NCI-H69 (cell line): ENCODE measurements at places on chromosomes 4 and X.

GRCh38 chr4:44663539-44664263, 12.3 kb upstream of the YIPF7 start:
- DNase-seq: no peak

DNA sequence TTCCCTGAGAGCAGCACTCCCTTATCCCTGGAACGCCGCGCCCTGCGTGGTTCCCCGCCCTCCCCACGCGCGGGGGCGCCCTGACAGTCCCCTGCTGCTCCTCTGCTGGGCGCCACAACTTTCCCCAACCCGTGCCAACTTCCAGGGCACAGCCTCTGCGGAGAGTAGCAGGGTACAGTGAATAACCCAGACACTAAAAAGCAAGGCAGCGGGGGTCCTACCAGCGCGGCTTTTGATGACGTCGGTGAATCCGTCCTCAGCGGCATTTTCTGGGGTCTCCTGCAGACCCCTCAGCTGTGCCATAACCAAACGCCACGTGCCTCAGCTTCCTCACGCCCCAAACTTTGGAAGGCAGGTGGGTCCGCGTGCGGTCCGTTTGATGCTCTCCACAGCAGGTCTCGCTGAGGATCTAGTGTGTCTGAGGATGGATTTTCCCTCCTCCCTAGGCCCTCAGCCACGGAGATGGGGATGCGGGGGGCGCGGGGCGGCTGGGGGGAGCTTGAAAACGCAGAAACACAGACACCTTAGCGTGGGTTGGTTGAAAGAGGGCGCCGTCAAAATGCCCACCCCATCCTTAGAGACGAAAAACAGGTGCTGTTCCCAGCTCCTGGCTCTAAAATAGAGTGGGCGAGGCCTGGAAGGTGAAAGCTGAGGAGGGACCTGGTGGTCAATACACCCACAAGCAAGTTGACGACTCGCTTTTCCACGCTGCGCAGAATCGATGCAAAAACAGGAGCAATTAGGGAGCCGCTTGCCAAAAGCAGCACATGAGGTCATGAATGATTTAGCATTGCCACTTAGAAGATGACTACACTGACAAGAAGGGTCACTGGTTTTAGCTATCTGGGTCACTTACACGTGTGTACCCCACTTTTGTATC, 405.6 kb downstream of the FAM47A start:
- peak; percentile 23 for DNase-seq

DNA sequence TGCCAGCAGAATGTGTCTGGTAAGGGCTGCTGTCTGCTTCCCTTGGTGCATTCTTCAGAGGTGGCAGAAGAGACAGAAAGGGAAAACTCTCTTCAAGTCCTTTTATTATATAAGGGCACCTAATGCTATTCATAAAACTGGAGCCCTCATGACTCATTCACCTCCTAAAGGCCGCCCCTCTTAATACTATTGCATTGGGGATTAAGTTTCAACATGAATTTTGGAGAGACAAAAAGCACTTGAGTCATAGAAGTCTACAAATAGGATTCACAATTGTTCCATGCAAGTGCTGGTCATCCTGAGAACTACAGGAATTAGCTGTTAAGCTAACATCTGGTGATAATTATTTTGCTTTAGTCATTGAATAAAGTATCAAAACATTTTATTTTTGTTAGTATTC, 349.5 kb downstream of the HS3ST1 start:
- DNase-seq: peak; percentile 38

- DNase-seq: peak; percentile 1
Observed at GRCh38 chrX:28058901-28059300, 77.7 kb upstream of the DCAF8L1 start.

DNA sequence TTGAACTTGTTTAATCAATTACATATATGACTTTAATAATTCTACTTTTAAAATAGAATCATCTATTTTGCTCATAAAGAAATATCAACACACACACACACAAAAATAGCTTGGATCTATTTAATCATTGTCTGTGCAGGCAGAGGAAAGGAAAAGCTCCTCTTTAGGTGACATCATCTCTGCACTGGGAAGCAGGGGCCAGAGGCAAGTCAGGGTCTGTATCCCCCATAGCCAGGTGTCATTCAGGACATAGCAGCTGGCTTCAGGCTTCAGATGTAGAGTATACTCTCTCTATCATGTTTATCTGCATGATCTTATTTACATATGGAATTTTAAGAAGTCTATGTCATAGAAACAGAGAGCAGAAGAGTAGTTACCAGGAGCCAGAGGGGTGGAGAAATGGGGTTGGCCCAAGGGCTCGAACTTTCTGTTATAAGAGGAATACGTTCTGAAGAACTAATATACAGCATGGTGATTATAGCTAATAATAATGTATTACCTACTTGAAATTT, 110.4 kb upstream of the LDB2 start:
- no peak for DNase-seq

DNA sequence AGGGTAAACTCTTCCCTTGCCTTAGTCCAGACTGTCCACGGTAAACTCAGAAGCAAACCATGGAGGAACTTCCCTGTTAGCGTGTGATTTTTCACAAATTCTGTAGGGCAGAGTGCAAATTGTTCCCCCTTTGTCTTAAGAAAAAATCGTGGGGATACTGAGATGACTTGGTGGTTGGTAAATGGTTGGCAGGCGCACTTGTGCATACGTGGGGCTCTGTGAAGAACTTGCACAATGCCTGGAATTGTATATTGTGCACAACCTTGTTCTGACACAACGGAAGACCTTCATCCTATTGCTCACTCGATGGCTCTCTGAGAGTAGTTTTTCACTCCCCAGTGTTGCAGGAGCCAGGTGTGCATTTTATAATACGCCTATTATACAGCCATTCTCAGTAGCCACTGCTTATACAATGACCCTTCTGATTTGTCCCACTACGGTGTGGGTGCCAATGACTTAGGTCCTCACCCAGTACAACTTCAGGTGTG, 150.0 kb downstream of the SPRY1 start:
- no peak for DNase-seq

GRCh38 chrX:906586-906985, 276.0 kb downstream of the SHOX start:
- DNase-seq: no peak

DNA sequence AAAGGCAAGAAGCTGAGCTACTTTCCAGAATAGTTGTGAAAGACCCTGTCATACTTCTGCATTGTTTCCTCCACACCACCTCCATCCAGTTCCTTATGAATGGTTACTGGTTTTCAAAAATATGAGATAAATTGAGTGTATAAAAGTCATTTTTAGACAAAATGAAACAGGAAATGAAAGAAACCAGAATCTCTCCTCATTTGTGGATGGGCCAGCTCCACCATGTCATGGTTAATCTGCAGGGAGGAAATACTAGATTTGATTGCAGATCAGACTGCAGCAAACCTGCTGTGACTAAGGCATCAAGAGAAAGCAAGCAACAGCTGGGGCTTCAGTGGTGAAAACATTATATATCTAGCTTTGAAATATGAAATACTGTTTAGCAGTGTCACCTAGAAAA, 23.8 kb downstream of the F9 start:
- no peak for DNase-seq

- DNase-seq: no peak
Observed at GRCh38 chrX:47697181-47697580, 38.2 kb upstream of the UXT start.

- no peak for DNase-seq
Observed at GRCh38 chr4:44738615-44739014, 12.3 kb upstream of the GNPDA2 start.

DNA sequence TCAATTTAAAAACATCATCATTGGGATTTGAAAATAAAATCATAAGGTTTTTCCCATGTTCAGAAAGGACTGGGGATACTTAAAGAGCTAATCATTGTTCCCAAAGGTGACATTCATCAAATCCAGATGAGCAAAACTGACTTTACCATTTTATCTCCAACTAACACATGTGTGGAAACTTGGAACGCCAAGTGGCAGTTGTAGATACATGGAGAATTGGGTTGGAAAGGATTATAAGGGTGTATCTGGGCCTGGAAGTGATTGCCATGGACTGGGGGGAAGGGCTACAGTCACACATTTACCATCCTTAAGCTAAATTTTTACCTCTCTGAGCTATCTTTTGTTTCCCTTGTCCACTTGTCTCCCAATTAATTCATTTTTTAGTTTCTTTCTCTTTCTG, 203.4 kb downstream of the SLC39A8 start:
- no peak for DNase-seq

DNA sequence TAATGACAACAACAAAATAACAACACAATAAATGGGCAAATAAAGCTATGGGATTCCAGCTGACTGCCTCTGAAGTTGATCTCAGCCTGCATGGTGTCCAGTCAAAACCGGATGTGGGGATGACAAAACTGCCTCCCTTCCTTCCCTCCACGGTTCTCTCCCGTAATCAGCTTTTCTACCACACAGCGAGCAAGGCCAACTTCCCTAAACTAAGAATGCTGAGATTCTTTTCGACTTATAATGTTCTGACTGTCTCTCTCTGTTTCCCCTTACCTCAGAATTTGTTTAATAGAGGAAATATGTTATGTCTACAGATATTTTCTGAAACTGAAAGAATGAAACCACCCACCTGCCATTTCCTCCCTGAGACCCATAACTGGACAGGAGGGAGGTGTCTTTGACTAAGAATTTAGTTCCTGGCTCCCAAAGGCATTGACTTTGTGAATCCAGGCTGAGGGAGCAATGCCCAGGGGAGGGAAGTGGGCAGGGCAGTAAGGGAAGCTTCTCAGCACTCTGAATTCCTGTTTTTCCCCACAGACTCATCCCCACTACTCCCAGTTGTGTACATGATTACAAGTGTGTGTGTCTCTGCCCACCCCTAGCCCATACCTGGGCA, 1.0 kb upstream of the TLR1 start:
- no peak for DNase-seq

GRCh38 chrX:77450996-77451395, 3.8 kb downstream of the FGF16 start:
- no peak for DNase-seq

- DNase-seq: no peak
Observed at GRCh38 chr4:5717449-5718158, 6.6 kb downstream of the EVC start.

DNA sequence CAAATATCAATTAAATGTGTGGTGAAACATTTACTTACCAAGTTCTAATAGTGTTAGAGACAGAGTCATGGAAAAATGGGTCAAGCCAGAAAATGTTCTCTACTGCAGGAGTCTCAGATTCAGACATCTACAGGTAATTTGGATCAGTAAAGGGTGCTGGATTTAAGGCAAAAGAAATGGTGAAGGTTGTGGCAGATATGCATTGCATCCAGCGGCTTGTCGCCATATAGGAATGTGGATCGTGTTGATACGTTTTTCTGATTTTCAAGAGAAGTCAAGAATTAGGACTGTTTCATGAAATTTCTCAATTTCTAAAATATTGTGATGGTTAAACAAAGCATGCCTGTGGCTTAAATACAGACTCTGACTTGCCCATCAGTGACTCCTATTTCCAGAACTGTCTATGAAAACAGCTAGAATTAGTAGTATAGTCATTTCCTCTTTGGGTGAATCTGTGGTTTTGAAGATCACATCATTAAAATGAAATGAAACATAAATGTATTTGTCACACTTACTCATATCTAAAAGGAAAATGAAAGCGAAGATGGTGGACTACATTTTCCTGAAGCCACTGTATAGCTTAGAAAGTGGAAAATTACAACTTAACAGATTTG, 110.1 kb upstream of the VEGFC start:
- no peak for DNase-seq

DNA sequence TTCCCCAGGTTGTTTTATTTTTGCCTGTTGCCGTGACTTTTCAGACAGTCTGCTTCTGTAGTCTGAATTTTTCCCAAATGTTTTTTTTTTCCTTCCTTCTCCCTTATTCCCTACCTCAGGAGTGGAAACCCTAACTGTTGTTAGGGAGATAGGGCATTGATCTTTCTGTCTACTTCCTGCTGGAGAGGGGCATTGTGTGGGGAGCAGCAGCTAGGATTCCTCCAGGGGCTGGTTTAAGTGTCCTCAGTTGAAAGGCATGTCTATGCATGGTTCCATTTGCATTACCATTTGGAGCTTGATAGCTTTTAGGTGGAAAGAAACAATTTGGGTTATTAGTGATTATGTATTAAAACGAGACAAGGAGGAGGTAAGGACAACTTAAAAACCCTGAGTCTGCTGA, 383.9 kb downstream of the DCAF12L2 start:
- no peak for DNase-seq

- peak; percentile 99 for DNase-seq
Observed at GRCh38 chrX:125205133-125205917, 114.3 kb upstream of the TEX13C start.

DNA sequence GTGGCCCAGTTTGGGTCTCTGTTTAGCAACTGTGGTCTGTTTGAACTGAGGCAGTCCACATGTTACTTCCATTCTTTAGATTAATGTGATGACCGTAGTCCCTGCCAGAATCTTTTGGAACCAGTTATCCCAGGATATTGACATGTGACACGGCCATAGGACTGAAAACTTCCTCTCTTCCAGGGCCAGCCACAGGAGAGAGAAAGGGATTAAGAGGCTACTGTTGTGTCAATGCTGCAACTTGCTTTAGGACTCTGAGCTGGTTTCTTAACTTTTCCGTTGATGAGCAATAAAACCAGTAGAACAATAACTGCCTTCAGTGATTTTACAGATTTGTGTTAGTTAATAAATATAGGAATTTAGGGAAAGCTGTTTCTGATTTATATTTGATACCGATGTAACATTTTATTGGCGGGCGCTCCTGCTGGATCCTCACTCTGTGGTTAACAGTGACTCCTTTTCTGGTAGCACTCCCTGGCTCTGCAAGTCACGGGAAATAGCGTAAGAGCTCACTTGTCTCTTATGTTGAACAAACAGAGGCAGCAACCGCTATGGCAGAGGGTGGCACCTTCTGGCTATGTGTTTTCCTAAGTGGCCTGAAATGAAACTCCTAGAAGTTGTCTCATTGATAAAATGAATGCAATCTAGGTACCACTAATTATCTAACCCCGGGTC, 2.5 kb downstream of the TENM3 start:
- DNase-seq: peak; percentile 57

GRCh38 chr4:68349279-68349648, 626 bp downstream of the YTHDC1 start:
- peak; percentile 58 for DNase-seq

- DNase-seq: peak; percentile 38
Observed at GRCh38 chrX:129540722-129541184, 694 bp downstream of the OCRL start.

DNA sequence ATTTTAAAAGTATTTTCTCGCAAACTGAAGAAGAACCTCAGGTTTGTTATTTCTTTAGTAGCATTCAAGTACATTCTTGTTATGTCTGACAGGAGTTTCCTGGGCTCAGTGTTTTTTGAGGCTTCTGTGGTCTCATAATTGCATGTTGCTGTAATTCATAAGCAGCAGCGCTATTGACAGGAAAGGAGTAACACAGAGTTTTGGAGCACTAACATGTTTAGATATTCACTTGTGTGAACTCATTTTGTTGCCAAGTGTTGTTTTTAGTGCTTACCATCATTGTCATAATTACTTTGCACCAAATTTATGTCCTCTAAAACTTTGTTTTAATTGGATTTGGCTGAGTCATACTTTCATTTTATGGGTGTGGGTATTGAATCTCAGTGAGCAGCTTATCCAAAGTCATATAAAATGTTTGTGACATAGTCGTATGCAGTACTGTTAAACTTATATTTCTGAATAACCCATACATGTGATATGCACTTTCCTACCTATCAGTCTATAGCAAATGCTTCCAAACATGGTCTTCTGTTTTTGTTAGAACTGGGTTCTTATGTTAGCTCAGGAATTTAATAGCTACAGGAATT, 358.7 kb upstream of the CTSO start:
- DNase-seq: no peak

- DNase-seq: no peak
Observed at GRCh38 chrX:109880629-109881028, 122.3 kb upstream of the TMEM164 start.
